ENCODE measurements at places on chromosomes 1 and 21.

DNA sequence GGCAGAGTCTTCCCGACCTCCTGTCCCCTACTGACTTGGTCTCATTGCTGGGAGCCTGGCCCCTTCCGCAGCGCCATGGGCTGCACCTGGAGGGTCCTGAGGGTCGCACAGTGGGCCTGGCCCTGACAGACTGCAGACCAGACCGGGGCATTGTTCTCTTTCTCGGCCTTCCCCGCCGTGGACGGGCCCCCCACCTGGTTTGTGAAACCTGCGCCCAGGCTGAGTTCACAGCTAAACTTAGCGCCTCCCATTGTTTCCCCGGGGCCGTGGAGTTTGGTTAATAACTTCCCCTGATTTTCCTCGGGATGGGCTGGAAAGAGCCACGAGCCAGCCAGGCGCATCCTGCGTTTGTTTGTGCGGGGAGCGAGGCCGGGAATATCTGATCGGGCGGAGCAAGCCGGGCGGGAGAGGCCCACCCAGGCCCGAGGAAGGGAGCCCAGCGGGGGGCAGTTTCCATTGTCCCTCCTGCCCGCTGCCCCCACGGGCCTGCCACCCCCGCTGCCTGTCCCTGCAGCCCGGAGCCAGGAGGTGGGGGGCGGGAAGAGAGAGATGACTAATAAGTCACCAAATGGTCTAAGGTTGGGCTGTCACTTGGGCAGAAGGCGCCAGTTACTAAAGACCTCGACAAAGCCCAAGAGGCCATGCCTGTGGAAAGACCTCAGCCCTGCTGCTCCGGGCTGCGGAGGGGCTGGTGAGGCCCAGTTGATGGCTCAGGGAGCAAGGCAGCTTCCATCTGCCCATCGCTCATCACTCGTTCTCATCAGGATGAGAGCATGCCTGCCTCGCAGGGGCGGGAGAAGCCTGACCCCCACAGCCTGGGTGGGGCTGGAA lies 39.0 kb upstream of the ARHGEF16 start:
- DNase-seq = no peak

- no peak for DNase-seq
Observed at GRCh38 chr1:73326663-73327062, 871.3 kb downstream of the LRRIQ3 start.

GRCh38 chr1:118396279-118396678 lies 211.3 kb upstream of the SPAG17 start:
- no peak for DNase-seq

GRCh38 chr1:173383351-173383750 lies 93.8 kb upstream of the PRDX6 start:
- no peak for DNase-seq

GRCh38 chr1:17233675-17234320 lies 15.1 kb upstream of the PADI3 start:
- DNase-seq = peak; percentile 56

DNA sequence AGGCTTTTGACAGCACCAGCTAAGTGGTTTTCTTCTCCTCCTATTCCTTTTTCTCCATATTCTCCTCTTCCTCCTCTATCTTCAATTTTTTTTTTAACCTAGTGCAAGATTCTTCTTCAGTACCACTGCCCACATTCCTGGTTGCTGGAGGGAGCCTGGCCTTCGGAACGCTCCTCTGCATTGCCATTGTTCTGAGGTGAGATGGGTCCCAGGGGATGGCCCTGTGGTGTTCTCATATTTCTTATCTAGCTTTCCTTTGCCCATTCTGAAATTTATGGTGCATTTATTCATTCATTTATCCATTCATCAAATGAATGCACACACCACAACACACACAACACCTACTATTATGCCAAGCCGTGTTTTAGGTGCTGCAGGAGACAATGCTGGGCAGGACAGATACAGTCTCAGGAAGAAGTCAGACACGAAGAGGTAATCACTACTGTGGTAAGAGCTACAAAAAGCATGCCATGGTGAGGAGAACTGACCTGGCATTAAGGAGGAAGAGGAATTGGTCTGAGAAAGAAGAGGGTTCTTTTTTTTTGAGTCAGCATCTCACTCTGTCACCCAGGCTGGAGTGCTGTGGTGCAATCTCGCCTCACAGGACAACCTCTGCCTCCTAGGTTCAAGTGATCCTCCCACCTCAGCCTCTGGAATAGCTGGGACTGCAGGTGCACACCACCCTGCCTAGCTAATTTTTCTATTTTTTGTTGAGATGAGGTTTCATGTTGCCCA lies 47.5 kb upstream of the TDRD10 start:
- no peak for DNase-seq

DNA sequence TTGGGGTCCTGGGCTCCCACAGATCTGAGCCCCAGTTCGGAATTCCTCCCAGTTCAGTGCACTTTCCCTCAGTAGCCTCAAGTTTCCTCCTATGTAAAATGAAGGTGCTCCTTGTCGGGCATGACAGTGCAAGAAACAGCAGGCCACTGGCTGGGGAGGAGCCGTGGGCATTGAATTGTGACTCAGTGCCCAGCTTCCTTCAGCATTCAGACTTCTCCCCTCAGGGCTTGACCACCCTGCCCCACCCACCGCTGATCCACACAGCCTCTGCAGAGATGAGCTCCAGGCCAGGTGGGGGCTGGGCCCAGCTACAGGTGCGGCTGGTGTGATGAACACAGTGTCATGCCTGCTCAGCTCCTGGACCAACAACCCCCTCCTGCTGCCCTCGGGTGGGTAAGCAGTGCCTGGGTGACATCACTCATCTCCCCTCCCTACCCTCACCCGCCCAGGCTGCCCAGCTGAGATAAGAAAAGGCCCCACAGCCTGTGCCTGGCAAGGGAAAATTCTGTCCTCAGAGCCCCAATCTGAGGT lies 4.9 kb downstream of the MOB3C start:
- DNase-seq = no peak

DNA sequence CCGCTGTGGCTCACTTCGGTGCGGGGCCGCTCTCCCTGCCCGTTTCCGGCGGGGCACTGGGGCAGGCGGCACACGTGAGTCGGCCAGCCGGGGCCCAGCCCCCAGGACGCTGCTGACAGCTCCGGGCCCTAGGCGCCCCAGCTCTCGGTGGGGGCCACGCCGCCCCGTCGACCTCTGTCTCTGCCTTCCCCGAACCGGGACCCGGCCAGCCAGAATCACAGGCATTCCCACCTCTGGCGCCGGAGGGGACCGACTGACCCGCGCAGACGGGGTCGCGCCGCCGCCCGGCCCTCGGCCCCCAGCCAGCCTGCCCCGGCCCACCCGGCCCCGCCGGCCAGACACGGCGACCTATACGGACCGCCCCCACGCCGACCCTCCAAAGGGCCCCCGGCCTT lies 755 bp downstream of the SCMH1 start:
- peak; percentile 77 for DNase-seq

- DNase-seq = no peak
Observed at GRCh38 chr1:200242110-200243041, 167.5 kb downstream of the ZNF281 start.

DNA sequence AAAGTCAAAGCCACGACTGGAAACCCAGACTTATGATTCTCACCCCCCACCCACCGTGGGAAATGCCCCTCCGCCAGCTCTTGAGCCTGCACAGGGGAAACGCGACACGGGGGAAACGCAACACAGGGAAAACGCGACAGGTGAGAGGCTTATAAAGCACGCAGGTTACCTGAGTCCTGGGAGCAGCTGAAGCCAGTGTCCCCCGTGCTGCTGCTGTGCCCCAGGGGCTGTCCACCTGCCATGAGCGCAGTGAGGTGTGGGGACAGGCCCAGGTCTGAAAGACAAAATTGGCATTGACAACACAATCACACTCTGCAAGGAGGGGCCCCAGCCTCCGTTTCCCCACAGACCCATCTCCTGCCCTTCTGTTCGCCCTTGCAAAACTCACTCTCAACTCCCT lies 46.3 kb downstream of the GPR161 start:
- no peak for DNase-seq
